ENCODE measurements at places on chromosomes 11 and 22. TPM values are rescaled to one million over a fixed set of nuclear protein-coding genes. Genes with fewer than 3 reads are reported as not detected.

The FTH1 gene
- 649 TPM for total RNA-seq

The SCGB2A2 gene
- not detected for total RNA-seq

The RIBC2 gene
- total RNA-seq, result 0.25 TPM

The CCDC89 gene
- total RNA-seq, result 0.25 TPM

The SCGB1D2 gene
- not detected for total RNA-seq

The PKNOX2 gene
- total RNA-seq, result 5.4 TPM

The TEAD1 gene
- 22.1 TPM for total RNA-seq

The TTC28 gene
- total RNA-seq, result 132 TPM

The PIWIL4 gene
- total RNA-seq, result 5.9 TPM

The OR8D4 gene
- total RNA-seq, result 0.25 TPM

The MAPK8IP2 gene
- total RNA-seq, result 70.3 TPM

The C22orf23 gene
- 0.25 TPM for total RNA-seq

The SMIM38 gene
- total RNA-seq, result 0.49 TPM

The TIGD3 gene
- total RNA-seq, result 3.0 TPM

The SRSF8 gene
- total RNA-seq, result 20.2 TPM

The PHOX2A gene
- total RNA-seq, result not detected

The GCAT gene
- total RNA-seq, result 4.7 TPM

The OMP gene
- not detected for total RNA-seq

The KIRREL3 gene
- 19.7 TPM for total RNA-seq

The KDM4E gene
- not detected for total RNA-seq

The WNT7B gene
- 2.7 TPM for total RNA-seq

The C1QTNF5 gene
- 3.0 TPM for total RNA-seq

The OR6A2 gene
- 0.49 TPM for total RNA-seq

The TRPM5 gene
- not detected for total RNA-seq

The NXPE4 gene
- total RNA-seq, result not detected

The KRTAP5-8 gene
- not detected for total RNA-seq

The TYMP gene
- total RNA-seq, result 1.5 TPM

The LINC01488 gene
- total RNA-seq, result not detected

The SOX10 gene
- 5.2 TPM for total RNA-seq

The KCNJ11 gene
- 5.7 TPM for total RNA-seq

The SLC35C1 gene
- total RNA-seq, result 5.9 TPM

The OR52L1 gene
- total RNA-seq, result 0.25 TPM

The F2 gene
- not detected for total RNA-seq

The TEX54 gene
- total RNA-seq, result not detected
